ENCODE measurements at places on chromosomes 7 and 10.

DNA sequence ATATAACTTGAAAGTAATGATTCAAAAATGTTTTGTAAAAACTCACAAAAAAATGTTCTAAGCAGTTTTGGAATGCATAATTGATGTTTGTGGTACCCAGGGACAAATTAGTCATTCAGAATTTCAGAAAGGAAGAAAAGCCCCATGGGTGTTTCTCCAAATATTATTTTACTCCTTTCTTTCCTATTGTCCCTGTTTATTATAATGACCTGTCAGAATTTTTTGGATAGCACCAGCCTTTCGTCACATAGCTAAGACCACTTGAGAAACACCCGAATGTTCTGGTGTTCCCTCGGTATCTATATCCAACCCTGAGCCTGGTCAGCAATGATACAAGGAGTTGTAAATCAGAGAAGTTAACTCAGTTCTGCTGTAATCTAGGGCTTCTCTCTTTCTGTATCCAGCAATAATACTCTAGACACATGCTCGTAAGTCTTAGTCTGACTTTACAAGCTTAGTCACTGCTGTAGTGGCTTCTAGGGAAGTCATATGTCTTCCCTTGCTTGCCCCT is 64.8 kb upstream of the MEOX2 start:
- no peak for DNase-seq

GRCh38 chr10:25175527-25176420 is 973 bp downstream of the GPR158 start:
- no peak for DNase-seq

- DNase-seq, result no peak
Observed at GRCh38 chr7:38744746-38745145, 113.6 kb upstream of the AMPH start.

DNA sequence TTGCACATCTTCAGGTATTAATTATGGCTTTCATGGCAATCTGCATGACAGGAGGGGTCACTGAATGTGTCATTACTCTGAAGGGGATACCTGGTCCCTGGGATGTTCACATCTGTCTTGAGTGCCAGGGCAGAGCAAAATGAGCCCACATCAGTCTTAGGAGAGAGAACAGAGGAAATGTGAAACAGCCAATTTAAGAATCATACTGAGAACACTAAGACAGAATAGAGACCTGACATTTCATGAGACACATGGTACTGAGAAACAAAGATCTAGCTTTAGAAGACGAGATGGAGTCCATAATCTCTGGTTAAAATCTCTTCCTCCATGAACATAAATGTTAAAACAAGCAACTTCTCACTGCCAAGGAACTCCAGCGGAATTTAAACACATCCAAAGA is 34.1 kb upstream of the FZD1 start:
- DNase-seq, result no peak

- DNase-seq, result no peak
Observed at GRCh38 chr10:125233726-125234125, 73.4 kb upstream of the CTBP2 start.

- no peak for DNase-seq
Observed at GRCh38 chr7:95723583-95724180, 48.7 kb upstream of the DYNC1I1 start.

GRCh38 chr10:80751940-80752339 is 214.2 kb downstream of the SH2D4B start:
- DNase-seq, result no peak

DNA sequence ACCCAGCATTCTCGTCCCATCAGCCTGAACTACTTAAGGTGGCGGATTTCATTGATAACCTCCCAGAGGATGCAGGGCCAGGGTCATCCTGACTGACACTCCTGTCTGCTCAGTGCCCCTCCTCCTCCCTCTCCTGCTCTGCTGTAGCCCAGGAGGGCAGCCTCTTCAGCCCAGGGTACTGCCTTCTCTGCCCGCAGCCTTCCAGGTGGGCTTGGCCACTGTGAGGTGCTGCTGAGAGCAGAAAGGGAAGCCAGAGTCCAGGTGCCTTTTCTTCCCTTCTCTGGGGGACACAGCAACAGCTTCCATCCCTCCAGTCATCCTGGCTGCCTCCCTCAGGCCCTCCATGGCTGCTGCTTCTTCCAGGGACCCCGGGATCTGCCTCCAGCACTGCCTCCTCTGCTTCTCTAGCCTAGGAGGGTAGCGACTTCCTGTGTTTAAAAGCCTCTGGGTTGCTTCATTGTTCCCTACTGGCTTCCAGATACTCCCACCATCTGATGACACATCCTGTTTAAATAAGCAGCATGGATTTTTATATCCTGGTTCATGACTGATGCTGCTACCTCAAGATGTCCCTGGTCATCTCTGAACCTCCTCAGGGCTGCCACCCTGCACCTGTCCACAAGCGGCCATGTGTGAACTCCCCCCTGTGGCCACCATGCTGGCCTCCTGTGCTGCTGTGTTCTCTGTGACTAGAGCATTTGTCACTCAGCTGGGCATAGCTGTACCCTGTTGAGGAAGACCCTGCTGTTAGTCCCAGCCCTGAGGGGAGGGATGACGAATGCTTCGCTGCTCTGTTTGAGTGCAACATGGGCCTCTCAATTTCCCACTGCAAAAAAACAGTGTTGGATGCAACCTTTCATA is 55.8 kb downstream of the AKR1C4 start:
- DNase-seq, result no peak

DNA sequence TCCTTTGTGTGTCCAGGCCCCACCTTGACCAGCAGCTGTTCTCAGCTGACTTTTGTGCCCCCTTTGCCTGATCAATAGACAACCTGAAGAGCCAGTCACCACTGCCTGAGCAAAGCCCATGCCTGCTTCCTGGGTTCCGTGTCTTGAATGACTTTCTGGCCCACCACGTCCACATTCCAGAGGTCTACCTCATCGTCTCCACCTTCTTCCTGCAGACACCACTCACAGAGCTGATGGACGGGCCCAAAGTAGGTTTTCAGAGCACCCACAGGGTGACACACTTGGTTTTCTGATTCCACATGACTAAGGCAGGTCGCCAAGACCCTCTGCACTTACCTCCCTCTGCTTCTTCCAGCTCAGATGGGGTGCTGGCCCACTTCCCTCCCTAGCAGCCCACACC is 126.8 kb downstream of the WDFY4 start:
- DNase-seq, result no peak

GRCh38 chr7:46969303-46970130 is 612.4 kb downstream of the TNS3 start:
- no peak for DNase-seq

DNA sequence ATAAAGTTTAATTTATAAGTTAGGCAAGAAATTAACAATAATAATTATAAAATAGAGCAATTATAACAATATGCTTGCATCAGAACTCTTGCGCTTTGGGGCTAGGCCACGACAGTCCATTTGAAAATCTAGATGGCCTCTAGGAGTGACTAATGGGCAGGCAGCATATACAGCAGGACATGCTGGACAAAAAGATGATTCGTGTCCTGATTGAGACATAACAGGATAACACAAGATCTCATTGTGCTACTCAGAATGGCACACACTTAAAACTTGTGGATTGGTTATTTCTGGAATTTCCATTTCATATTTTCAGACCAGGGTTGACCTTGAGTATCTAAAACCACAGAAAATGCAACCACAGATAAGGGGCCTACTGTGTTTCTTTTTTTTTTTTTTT is 27.5 kb downstream of the CTNNA3 start:
- DNase-seq, result no peak

DNA sequence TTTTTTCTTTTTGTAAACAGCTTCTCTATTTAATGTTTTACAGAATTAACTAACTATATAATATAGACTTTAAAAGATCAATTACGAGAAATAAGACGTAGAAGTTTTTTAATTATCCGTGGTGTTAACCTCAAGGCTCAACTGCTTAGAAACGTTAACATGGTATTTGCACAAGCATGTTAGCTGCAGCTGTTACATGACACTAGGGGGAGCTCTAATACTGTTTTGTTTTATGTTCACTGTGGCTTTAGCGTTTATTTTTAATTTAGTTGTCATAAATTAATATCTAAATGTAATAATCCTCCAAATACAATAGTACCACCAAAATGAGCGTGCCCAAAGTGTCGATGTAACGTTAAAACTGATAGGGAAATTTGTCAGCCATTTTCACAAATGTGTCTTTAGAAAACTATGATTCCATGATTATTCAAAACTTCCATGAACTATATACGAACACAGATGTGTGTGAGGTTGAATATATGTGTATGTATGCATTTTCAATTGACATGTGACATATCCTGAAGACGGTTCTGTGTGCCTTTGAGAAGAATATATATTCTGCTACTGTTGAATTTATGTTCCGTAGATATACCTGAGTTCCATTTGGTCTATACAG is 828.8 kb upstream of the MBL2 start:
- no peak for DNase-seq

GRCh38 chr10:118151461-118151860 is 104.7 kb upstream of the RAB11FIP2 start:
- no peak for DNase-seq

DNA sequence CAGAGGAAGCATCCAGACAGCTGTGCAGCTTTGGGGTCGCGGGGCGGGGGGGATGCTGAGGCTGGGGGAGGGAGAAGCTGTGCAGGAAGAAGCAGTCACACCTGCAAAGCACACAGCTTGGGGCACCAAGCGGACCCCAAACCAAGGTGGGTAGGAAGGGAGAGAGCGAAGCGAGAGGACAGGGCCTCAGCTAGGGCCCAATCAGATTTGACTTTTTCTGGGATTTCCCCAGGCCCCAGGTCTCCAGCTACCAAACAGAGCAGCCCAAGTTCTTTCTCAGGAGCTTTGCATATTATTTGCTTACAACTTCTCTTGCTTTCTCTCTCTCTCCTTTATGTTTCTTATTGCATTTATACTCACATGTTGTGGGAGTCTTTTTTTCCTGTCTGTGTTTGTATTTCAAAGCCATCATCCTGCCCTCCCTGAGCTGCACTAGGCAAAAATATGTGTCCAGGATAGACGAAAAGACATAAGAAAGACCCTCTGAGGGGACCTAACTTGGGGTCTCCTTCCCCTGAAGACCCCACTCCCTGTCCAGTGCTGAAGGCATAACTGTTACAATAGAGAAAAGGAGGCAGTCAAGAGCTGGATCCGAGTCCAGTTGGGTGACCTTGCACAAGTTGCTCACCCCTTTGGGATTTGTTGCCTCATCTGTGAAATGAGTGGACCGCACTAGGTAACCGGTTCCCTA is 50.6 kb upstream of the SMNDC1 start:
- DNase-seq, result no peak

DNA sequence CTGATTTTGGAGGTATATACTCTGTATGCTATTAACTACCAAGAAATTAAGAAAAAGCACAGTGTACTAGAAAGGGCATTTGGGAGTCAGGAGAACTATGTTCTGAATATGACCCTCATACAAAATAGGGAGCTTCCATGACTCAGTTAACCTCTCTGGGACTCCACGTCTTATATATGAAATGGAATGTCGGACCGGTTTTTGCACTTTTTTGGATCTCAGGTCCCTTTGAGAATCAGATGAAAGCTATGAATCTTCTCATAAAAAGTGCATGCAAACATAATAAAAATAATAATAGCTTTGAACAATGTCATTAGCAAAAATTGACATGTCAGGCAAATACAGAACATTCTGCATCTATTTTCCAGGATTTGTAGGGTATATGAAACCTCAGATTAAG is 113.0 kb downstream of the ARID5B start:
- DNase-seq, result no peak

DNA sequence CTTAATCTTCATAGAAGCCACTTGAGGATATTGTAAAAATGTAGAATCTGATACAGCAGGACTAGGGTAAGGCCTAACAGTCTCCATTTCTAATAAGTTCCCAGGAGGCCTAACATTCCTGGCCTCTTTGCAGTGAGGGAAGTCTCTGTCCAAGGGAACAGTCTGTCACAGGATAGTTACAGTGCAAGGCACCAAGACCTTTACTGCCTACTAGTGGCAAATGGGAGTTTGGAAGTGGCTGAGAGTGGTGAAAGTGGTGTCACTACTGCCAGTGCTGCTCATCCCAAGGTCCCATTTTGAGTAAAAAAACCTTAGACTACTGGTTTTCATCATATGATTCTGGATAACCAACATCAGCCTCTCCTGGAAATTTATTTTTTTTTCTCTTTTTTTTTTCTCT is 619.5 kb upstream of the SEMA3D start:
- DNase-seq, result no peak

DNA sequence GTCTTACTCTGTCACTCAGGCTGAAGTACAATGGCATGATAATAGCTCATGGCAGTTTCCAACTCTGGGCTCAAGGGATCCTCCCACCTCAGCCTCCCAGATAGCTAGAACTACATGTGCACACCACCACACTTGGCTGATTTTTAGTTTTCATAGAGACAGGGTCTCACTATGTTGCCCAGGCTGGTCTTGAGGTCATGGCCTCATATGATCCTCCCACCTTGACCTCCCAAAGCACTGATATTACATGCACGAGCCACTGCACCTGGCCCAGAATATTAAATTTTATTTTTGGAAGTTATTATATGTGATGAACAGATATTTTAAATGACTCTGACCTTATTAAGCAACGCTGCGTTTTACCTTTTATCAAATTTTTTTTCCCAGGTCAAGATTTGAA is 94.4 kb downstream of the PODXL start:
- no peak for DNase-seq

- DNase-seq, result no peak
Observed at GRCh38 chr10:117860135-117860534, 186.6 kb downstream of the RAB11FIP2 start.

DNA sequence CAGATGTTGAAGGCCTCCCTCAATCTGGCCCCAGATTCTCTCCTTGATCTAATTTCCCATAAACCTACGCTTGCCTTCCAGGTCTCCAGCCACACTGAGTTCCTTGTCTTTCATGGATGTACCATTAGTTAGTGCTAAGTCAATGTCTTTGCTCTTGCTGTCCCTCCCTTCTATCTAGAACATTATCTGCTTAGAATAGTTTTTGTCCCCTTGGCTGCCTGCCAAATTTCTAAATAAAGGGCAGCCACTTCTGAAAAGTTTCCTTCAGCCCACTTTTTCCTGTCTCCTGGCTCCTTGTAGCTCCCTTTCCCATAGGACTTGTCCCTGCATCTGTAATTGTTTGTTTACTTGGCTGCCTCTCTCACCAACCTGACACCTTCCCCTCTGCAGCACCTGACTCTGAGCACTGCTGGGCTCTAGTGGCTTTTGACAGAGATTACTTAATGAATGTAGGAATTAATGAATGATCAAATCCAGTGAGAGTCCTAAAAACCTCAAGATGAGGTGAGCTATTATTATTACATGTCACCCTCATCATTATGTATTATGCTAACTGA is 58.3 kb downstream of the CXCL12 start:
- no peak for DNase-seq

- DNase-seq, result no peak
Observed at GRCh38 chr7:154841731-154842331, 161.1 kb downstream of the PAXIP1 start.

- DNase-seq, result no peak
Observed at GRCh38 chr7:93060025-93060424, 57.8 kb downstream of the SAMD9 start.

GRCh38 chr7:99248391-99249095 is 24.1 kb upstream of the MYH16 start:
- DNase-seq, result no peak

Data from stimulated activated CD8-positive, alpha-beta memory T cell treated with anti-CD3 and anti-CD28 coated beads, Interleukin-4, amount 100 ng/mL, for 1 hour (primary cell).